NCI-H526 treated with DMSO at 0.1 percent for 48 hours (cell line): ENCODE measurements at places on chromosomes 16 and 17.

DNA sequence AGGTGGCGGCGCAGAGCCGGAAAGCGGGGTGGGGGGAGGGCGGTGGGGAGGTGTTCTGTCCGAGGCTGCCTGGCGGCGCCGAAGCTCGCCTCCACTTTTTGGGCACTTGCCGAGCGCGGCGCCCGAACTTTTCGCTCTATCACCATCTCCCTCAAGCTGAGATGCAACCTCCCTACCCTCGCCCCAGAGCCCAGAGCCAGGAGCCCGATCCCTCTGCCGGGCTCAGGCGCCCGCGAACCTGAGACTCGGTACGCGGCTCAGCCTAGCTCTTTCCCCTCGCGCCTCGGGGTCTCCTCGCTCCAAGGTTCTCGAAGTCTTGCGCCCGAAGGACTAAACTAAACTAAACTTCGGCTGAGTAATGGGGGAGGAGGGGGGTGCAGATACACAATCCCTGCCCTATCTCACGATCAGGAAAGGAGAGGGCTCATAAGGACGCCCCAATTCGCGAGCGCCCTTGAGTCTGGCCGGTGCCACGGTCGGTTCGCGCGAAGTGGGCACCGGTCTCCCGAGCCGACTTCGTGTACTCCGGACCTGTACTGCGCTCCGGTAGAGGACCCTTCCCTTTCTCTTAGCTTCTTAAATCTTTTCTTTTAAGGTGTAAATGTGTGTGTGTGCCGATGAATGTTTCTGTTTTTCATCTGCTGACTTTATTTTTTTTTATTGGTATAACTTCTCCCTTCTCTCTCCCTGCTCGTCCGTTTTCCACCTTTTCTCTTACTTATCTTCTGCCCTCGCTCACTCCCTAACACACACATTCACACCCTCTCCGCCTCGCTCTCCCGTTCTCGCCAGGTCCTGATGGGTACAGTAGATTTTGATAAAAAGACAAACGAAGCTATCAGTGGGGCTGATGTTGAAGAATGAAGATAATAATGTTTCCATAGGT is 1.9 kb upstream of the SALL1 start:
- no peak for DNase-seq

DNA sequence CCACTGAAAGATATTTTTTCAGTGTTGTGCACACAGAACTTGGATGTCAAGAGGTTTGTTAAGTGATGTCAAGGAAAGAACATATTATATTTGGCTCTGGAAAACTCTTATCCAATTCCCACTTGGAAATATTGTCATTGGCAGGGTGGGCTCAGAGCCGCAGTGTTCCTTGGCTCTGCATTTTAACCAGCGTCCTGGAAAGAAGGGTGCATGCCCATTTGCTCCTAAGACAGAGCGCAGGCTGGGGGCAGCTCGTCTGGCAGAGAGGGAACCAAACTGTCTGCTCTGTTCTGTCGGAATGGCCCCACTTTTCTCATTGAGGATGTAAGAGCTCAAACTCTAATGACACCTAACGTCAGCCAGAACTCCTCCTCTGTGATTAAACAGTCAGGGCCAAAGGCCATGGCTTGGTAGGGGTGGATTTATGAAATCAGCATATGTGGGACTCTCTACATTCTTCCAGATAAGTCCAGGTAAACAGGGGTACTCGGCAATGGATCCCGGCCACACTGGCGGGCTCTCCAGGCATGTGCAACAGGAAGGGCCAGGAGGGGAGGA is 18.0 kb downstream of the SLC47A1 start:
- no peak for DNase-seq

DNA sequence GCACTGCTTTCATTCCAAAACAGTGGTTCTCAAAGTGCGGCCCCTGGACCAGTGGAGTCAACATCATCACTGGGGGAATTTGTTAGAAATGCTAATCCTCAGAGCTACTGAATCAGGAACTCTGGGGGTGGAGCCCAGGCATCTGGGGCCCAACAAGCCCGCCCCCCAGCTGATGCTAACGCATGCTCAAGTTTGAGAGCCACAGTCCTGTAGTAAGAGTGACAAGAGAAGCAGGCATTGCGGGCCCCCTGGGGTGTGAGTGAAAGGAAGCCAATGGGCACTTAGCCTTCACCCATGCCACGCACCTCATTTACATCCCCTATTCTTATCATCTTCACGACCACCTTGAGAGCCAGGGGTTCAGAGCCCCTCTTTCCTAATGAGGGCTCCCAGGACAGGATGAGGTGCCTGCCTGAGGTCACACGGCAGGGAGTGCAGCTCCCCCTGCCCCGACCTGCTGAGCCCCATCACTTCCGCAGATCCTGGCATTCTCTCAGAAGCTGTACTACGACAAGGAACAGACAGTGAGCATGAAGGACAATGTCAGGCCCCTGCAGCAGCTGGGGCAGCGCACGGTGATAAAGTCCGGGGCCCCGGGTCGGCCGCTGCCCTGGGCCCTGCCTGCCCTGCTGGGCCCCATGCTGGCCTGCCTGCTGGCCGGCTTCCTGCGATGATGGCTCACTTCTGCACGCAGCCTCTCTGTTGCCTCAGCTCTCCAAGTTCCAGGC is 9.1 kb downstream of the CA4 start:
- no peak for DNase-seq

- DNase-seq = no peak
Observed at GRCh38 chr17:52297230-52298010, 138.9 kb upstream of the CA10 start.

GRCh38 chr17:77072670-77073069 is 68.1 kb upstream of the SEC14L1 start:
- no peak for DNase-seq

DNA sequence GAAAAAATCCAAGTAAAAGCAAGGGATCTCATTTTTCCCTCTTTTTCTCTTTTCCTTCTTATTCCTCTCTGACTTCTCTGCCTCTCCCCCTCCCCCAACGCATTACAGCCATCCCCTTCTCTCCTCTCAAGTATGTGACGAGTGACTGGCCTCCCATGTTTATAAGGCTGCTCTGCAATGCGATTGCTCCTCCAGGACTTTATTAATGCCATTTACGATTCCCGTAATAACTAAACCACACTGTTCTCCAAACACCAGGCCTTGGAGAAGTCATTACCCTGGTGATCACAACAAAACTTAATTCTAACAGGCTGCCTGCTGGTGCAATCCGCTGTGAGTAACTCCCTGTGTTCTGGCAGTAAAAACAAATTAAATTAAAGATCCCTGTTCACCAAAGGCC is 88.8 kb downstream of the HS3ST3B1 start:
- DNase-seq = no peak

GRCh38 chr17:30780343-30780742 is 44.1 kb downstream of the CRLF3 start:
- DNase-seq = no peak

GRCh38 chr17:372157-373152 is 19.8 kb upstream of the RPH3AL start:
- no peak for DNase-seq

DNA sequence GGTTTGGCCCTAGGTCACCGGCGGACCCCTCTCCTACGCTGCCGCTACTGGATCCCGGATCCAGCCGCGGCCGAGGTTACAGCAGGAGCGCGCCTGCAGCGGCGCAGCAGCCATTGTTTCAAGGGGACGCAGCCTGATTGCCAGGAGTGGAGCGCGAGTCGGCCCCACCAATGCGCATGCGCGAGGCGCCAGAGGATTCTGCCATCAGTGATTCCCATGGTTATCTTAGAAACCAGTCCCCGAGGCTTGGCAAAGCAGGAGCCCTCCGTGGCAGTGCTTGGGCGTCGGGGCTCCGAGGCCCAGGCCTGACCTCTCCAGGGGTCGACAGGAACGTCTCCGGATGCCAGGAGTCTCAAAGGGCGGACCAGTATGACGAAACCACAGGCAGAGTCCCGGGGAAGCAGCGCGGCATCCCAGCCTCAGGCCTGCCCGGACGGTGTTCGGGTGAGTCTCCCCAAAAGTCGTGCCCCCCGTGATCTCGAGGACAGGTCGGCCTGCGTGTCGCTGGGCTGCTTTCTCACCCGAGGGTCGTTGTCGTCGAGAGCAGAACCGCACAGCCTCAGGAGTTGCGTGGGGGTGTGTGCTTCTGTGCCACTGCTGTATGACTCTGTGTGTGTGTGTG is 608.5 kb downstream of the KCNJ18 start:
- DNase-seq = no peak

DNA sequence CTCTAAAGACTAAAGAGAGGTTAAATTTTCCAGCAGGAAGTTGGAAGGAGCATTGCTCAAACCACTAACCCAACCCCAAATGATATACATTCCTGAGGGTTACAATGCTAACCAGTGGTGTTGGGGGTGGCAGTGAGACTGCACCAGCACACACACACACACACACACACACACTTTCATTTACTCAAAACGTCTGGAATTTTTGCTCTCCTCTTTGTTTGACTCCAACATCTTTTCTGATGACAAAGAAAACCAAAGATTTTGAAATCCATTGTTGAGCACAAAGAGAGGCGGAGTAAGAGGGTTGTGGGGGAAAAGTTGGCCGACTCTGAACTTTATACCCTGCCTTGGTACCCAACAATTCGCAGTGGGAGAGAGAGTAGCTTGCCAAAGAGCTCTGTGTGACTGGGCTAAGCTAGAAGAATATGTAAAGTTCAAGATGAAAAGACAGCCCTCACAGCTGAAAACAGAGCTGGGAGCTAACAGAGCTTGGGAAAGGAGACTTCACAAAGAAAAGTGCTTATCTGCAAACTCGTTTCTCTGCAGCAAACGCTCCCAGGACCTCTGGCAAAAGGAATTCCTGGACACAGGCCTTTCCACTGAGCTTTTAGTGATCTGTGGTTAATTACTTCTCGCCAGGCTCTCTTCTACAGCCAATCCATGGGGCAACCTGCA is 426.0 kb upstream of the CDH11 start:
- no peak for DNase-seq

DNA sequence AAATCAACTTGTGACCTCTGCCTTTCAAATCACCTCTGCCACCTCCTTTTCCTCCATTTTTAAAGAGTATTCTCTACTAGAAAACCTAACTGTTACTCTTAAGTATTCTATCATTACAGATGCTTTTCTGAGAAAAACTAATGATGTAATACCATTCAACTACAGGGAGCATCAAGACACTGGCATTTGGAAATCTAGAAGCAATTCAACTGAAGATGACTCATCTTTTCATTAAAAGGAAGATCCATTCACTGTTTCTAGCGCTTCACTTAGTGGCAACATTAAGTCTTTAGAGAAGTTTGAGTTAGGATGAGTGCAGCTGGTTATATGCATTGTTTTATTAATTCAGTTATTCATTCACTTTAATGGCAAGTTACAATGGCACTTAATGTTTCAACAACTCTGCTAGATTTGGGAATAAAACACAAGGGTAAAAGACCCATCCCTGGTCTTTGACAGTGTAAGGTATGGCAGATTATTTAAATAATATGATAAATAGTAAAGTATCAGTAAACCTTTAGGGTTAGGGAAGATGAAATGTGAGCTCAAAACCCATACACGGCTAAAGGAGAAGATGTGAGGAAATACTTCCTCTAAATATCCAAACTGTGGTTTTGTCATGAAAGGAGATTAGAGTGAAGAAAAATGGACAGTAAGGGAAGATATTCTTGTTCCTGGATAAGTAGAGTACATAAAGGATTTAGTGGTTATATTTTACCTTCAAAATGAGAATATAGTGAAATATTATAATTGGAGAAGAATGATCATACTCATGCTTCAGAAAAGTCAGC is 61.7 kb downstream of the KCNJ2 start:
- DNase-seq = no peak

DNA sequence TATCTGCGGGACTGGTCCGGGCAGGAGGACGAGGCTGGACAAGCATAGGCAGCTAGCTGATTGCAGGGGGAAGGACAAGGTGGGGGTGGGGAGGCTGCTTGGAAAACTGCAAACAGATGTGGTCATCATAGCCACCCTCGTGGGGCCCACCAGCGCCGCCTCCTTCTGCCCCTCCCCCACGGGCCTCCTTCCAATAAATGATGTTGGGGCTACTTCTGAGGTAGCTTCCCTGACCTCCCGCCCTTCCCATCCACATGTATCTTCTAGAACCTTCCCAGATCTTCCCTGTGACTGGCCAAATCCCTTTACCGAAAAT is 12.3 kb upstream of the CDC42EP4 start:
- DNase-seq = no peak

DNA sequence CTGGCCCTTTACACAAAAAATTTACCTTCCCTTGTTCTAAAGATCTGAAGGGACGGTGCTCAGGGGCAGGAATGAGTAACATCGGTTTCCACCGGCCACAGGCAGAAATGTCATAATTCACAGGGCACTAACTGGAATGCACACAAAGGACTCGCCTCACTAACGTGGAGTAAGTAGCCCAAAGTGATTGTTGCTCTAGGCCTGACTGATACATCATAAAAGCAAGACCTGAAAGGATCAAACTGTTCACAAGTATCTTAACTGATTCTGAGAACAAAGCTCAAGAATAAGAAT is 8.9 kb upstream of the TCF25 start:
- no peak for DNase-seq

DNA sequence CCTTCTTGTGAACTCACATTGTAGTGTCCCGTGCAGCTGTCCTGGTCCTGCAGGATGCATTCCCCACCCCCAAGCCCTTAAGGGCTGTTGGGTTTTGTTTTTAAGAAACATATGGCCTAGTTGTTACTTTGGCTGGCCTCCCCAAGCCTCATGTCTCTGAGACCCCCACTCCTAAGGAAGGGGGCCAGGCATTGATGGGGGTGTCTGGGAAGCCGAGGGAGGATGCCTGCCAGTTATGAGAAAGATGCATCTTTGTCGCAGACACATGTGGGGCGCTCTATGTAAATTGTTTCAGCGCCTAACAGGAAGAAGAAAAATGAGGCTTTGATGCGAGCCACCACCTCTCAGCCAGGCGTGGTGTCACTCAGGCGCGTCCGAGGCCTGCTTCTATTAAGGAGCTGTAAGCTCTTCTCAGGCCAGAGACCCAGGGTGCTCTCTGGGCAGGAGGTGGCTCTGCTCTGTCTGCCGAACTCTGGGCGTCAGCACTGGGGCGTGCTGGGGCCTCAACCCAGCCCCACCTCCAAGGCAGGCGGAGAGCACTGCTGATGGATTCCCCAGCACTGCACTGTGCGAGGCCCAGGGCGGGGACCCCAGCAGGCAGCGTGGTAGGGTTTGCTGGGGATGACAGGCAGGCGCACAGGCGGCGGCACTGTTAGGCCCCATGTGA is 70.6 kb downstream of the SREBF1 start:
- peak; percentile 29 for DNase-seq

DNA sequence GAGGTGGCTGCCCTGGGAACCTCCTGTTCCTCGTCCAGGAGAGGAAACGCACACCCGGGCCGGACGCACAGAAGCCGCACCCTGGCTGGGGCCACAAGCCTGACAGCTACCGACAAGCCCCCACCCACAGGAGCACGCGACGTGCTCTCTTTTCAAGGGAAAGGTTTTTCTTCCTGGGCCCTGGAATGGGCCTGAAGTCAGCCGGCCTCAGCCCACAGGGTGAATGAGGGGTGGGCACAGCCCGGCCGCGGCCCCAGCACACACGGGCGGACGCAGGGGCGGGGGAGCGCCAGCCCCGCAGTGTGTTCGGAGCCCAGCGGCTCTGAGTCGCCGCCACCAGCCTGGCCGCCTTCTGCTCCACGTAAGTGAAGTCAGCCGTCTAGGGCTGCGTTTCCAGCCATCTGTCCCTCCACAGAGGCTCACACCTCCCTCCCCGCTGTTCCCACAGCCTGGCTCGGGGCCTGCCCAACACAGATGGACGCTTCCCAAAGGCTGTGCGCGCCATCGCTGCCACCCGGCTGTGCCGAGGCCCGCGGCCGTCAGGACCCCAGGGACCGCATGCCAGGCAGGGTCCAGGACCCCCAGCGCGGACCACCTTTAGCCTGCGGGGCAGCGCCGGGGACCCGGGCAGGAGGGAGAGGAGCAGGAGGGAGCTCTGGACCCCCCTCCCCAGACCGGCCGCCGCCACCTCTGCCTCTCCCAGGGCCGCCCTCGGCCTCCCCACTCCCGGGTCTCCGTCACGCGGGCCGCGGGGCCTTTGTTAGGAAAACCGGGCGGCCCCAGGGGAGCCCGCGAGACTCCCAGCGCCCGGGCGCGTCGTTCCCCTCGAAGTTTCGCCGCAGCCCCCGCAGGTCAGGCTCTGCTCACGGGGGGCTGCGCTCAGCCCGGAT is 36.8 kb downstream of the CBFA2T3 start:
- DNase-seq = peak; percentile 23
